ENCODE measurements at places on chromosomes 13 and 19.

DNA sequence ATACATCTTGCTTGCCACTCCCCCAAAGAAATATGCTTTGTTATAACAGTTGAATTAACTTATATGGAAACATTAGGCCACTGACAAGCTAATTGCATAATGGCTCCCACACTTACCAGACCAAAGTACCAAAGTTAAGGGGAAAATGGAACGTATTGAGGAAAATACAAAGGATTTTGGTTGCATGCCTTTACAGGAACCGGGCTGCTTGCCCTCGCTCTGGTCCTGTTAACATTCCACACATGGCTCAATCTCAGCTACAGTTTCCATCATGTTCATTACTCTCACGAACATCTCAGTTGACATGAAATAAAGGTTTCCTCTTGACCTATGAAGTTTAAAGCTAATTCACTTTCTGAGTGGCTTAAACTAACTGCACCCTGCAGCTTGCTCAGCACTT lies 220.7 kb upstream of the RXFP2 start:
- peak; percentile 45 for DNase-seq

GRCh38 chr19:328025-328505 lies 16.5 kb downstream of the MIER2 start:
- peak; percentile 30 for DNase-seq

- peak; percentile 67 for DNase-seq
These were observed 2.6 kb downstream of the ZBTB7A start for GRCh38 chr19:4064149-4064495.

GRCh38 chr19:47891923-47892666 lies 6.0 kb upstream of the SULT2A1 start:
- no peak for DNase-seq

GRCh38 chr13:110360598-110360997 lies 53.5 kb downstream of the COL4A2 start:
- DNase-seq, result no peak

GRCh38 chr13:68574053-68574452 lies 1343.9 kb upstream of the PCDH9 start:
- DNase-seq, result no peak

- DNase-seq, result no peak
These were observed 2896.2 kb downstream of the PCDH9 start for GRCh38 chr13:64333888-64334287.

DNA sequence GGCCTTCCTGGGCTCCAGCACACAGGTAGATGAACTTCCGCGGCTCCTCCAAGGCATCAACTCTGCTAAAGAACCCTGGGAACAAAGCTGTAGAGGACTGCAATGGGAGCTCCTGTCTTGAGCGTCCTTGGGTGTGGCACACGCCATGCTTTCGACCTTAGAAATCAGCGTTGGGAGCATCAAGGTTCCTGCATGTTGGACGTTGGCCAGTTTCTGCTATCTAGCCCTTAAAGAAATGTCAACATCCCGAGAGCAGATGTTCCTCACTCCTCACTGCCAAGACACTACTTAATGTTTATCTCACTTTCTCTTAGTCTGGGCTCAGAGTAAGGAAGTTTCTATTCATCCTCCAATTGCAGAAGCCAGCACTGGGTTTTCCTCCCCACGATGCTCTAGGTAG lies 70.6 kb upstream of the MEDAG start:
- no peak for DNase-seq

DNA sequence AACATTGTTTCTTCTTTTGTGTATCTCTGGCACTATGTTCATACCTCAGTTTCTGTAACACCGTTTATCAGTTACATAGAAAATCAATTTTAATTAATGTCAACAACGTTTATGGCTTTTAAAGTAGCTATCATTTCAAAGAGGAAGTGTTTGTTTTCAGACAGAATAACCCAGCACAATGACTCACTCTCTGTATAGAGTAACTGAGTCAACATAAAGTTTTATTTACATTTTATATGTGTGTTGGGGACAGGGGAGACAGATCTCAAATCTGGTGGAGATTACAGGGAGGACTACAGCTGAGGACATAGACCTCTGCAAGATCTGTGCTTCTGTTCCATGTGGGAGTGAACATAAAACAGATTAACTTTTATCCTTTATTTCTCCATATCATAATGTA lies 2590.1 kb downstream of the PCDH9 start:
- DNase-seq, result no peak

- no peak for DNase-seq
These were observed 74.7 kb downstream of the MZT1 start for GRCh38 chr13:72652681-72653080.

- no peak for DNase-seq
These were observed 1.1 kb downstream of the CYP2S1 start for GRCh38 chr19:41194157-41194552.

DNA sequence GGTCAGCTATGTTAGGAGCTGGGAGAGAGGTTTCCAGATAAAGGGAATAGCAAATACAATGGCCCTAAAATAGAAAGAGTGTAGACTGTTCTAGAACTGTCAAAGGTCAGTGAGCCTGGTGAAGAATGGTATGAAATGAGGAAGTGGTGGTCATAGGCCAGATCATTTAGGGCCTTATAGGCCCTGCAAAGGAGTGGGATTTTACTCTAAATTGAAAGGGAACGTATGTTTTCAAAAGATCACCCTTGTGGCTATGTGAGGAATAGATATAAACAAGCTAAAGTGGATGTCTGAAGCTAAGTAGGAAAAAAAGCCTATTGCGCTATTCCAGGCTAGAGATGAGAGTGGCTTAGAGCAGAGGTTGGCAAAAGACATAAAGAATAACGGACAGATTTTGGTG lies 70.7 kb upstream of the TDRD3 start:
- DNase-seq, result no peak

- DNase-seq, result peak; percentile 28
These were observed 87.0 kb upstream of the HTR2A start for GRCh38 chr13:46983881-46984280.

- DNase-seq, result peak; percentile 56
These were observed 74.6 kb downstream of the GNG7 start for GRCh38 chr19:2627855-2628254.

GRCh38 chr13:111916201-111916600 lies 150.7 kb upstream of the SOX1 start:
- DNase-seq, result no peak

GRCh38 chr19:1456121-1456900 lies 6.4 kb downstream of the APC2 start:
- no peak for DNase-seq

GRCh38 chr13:110089815-110090214 lies 217.1 kb downstream of the COL4A1 start:
- DNase-seq, result peak; percentile 26

GRCh38 chr13:23349161-23349897 lies 84.2 kb downstream of the SACS start:
- peak; percentile 71 for DNase-seq

Measured in GM23248 (cell line).